NCI-H748 treated with DMSO at 0.1 percent for 48 hours (cell line): ENCODE measurements at places on chromosomes 13 and 19.

DNA sequence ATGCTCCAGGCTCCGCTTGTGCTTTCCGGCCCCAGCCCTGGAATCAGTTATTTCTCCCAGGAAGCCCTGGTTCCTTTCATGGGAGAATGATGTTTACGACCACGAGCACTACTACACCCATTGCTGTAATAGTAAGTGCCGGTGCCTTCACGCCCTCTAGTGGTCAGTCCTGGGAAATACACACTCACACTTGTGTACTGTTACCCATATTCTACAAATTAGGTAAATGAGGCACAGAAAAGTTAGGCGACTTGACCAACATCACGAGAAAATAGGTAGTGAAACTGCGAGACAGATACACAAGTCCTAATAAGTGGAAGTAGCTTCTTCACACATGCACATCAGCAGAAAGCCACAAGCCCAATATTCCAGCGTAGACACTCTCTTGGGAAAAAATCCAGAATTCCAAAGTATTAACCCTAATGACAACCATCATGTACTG lies 21.7 kb downstream of the CEACAM21 start:
- DNase-seq: peak; percentile 83

GRCh38 chr19:40776364-40776763 lies 1.0 kb downstream of the MIA start:
- no peak for DNase-seq

GRCh38 chr19:15732388-15732787 lies 4.6 kb downstream of the OR10H2 start:
- DNase-seq: no peak

- no peak for DNase-seq
Observed at GRCh38 chr13:31038834-31039552, 106.5 kb downstream of the TEX26 start.

- peak; percentile 90 for DNase-seq
Observed at GRCh38 chr13:46675016-46675415, 121.9 kb downstream of the ESD start.

DNA sequence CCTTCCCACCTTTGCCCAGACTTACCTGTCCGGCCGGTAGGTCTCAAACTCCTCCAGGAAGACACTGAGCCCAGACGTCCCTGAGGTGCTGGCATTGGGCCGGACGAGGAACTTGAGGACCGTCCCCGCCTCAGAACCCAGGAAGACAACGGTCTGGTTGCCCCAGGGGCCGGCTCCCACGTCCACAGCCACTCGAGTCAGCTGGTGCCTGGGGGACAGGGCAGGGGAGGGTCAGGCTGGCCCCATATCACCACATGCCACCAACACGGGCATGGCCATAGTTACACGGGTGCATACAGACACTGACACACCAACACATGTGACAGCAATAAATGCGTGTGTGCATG lies 8.4 kb upstream of the LRG1 start:
- no peak for DNase-seq

DNA sequence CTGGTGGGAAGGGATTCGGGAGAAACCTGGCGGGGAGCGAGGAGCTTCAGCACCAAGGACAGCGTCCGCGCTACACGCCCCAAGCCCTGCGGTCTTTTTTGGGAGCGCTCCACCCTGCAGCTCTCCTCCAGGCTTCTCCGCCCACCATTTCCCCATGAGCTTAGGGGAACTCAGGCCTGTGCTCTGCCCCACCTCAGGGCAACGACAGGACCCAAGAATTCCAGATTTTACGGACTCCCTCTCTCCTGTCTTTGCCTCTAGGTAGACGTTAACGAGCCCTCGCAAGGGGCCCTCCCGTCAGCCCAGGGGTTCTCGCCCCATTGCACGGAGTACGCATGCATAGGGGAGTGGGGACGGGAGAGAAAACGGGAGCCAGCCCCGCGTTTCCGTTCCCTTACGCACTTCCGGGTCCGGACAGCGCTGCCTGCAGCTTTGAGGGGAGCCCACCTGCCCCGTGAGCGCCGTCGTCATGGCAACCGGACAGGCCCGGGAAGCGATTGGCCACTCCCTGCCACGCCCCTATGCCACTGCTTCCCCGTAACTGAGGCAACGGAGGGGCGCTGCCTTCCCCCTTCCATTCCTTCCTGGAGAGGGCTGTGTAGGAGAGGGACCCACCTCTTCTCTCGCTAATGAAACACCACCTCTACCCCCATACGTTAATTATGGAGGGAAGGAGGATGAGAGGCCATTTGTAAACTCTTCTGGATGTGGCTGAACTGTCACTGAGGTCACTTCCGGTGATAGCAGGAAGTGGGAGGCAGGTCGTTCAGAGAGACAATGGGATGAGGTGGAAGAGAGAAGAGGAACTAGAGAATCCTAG lies 20.8 kb downstream of the NOVA2 start:
- DNase-seq: peak; percentile 26

GRCh38 chr19:37946132-37946531 lies 39.1 kb downstream of the SIPA1L3 start:
- DNase-seq: no peak

- DNase-seq: no peak
Observed at GRCh38 chr13:95516021-95516420, 36.5 kb upstream of the CLDN10 start.

GRCh38 chr19:55686311-55687050 lies 11.5 kb downstream of the EPN1 start:
- DNase-seq: no peak

DNA sequence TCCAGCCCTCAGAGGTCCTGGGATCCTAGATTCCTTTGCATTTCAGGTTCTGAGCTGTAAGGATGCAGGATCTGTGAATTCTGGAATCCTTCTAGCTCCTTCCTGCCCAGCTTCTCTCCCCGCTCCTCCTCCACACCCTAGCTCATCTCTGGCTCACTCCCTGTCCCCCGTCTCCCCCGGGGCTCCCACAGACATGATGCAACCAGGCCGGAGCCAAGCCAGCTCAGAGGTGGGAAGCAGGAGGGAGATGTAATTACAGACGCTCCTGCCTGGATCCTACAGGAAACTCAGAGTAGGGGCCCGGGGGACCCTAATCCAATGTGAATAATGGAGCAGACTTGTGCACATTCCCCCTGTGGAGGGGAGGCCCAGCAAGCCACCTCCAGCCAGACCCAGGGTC lies 4.5 kb downstream of the GNG8 start:
- no peak for DNase-seq

- no peak for DNase-seq
Observed at GRCh38 chr13:88979465-88980175, 1308.4 kb downstream of the SLITRK5 start.

DNA sequence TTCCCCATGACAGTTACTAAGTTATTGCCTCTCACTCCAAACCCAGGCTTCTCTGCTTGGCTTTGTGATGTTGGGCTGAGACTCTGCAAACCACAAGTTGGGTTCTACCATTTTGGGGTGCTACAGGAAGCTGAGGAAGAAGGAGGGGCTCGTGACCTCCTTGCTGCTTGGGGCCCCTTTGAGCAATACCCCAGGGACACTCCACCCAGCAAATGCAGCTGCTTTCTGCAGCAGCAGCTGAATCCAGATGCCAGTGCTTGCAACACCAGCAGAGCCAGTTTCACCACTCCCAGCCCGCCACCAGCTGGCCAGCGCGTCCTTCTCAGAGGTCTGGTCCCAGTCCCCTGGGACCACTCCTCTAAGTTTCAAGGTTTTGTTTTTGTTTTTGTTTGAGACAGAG lies 22.0 kb upstream of the UBAC2 start:
- no peak for DNase-seq

DNA sequence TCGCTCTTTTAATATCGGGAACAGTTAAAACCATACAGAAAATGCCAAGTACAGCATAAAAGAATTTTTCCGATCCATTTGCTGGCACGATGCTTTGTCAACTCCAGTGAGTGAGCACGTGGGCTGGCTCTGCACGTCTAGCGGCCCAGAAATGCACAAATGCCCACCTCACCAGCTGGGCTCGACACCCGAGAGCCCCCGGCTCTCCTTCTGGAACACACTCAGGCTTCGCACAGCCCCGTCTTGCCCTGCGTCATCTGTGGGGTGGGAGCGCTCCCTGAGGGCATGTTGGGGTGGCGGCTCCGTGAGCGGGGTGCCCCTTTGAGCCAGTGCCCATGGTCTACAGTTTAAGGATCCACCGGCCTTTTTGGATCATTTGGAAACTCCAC lies 24.5 kb downstream of the ATP4B start:
- no peak for DNase-seq

DNA sequence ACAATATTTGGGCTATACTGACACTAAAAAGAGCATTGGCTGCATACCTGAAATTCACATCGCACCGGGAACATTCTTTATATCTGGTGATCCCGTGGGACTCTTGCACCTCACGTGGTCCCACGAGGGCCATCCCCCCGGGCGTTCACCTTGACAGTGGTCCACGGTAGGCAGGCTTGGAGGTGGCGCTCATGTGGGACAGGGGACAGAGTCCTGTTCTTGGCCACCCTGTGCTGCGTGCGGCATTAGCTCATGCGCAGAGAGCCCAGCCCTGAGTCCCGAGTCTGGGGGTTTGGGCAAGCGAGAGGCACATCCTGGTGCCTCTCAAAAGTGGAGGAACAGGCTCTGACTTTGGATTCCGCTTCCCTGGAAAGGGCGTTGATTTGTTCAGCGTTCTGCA lies 7.5 kb downstream of the GAMT start:
- no peak for DNase-seq

DNA sequence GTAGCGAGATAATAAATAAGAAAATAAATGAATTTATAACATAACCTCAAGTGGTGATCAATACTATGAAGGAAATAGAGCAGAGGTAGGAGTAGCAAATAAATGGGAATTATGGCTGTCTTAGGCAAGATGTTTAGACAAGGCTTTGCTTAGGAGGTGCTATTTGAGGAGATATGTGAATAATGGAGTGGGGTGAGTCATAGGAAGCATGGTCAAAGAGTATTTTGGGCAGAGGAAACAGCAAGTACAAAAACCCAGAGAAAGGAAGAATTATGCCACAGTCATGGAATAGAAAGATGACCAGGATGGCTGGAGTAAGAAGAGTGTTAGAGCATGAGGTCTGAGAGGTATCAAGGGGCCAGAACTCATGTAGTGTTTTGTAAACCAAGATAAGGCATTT lies 33.6 kb upstream of the LPAR6 start:
- no peak for DNase-seq

GRCh38 chr13:31094331-31095015 lies 67.2 kb downstream of the HSPH1 start:
- DNase-seq: no peak

DNA sequence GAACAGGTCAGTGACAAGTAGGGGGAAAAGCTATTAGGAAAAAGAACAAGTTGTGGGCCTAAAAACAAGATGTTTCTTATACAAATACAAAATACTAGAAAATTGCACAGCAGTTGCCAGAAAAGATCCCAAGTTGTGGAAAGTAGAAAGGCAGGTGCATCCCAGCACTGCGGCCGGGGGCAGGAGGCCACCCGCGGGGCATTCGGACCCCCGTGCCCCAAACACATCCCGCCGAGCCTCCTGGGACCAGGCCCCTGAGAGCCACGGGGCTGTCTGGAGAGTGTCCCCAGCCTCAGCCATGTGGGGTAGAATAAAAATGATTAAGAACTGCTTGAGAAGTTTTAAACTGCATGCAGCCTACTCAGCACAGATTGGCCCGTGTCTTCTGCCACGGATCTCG lies 11.4 kb downstream of the RASA3 start:
- DNase-seq: no peak

GRCh38 chr13:39815345-39816111 lies 160.1 kb downstream of the COG6 start:
- no peak for DNase-seq

GRCh38 chr19:39913682-39914333 lies 20.6 kb downstream of the FCGBP start:
- no peak for DNase-seq

GRCh38 chr19:46925548-46925950 lies 64.8 kb downstream of the ARHGAP35 start:
- DNase-seq: no peak

- DNase-seq: no peak
Observed at GRCh38 chr19:33669376-33669775, 47.6 kb downstream of the CHST8 start.

DNA sequence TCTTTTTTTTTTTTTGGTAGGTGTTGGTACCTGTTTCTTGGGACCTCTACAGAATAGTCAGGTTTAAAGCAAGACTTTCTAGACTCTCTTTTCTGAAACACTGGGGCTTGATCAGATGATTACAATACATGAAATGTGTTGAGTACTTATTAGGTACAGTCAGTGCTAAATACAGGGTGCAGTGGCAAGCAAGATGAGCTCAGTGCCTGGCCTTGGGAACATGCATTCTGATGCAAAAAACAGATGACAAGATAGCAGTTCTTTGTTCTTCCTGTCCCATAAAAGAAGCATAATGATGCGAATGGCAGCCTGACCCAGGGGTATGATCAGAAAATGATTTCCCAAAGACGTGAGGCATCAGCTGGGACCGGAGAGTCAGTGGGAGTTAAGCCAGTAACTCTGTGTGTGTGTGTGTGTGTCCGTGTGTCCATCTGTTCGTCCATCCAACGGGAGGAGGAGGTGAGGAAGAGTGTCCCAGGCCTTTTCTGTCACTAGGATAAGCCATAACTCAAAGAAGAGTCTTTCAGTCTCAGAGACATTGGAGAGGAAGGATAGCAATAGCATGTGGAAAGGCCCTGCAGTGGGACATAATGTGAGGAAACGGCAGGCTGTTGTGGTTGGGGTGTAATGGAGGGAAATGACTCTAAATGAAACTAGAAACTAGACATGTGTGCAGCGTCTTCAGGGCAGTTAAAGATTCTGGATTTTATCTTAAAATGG lies 32.2 kb downstream of the SLAIN1 start:
- DNase-seq: no peak

GRCh38 chr13:27813826-27814225 lies 21.5 kb downstream of the GSX1 start:
- no peak for DNase-seq

GRCh38 chr19:10871711-10872545 lies 575 bp downstream of the CARM1 start:
- no peak for DNase-seq

DNA sequence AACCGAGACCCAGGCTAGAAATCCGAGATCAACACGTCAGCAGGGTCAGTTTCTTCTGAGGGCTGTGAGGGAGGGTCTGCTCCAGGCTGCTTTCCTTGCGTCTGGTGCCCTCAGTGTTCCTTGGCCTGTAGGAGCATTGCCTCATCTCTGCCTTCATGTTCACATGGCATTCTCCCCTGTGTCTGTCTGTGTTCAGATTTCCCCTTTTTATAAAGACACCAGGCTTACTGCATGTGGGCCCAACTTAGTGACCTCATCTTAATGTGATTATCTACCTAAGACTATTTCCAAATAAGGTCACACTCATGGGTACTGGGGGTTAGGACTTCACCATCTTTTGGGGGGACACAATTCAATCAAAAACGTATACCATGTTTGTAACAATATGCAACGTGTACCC lies 57.2 kb upstream of the C1QTNF9 start:
- DNase-seq: no peak

DNA sequence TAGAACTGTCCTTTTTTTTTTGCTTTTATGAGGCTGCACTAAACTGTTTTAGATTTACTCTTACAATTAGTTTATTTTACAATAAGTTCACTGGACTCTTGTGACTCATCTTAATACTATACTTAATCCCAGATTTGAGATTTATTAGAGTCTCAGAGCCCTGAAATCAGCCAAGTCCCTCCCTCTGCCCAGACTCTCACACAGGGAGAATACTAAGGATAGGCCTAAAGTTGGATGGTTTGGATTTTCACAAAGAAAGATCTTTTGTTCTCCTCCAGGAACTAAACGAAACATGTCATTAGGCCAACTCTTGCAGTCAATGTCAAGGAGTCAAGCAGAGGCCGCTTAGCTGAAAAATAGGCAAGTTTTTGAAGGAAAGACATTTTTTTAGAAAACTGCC lies 42.7 kb upstream of the MIR17HG start:
- no peak for DNase-seq
